ENCODE measurements at places on chromosomes 11 and 22.
A peak's percentile ranks its signal among the peaks of the same experiment; 100 is the strongest.

- no peak for DNase-seq
Measured at GRCh38 chr11:83185767-83186166, 7.7 kb upstream of the ANKRD42 start.

GRCh38 chr11:119694334-119694733 lies 34.7 kb downstream of the NECTIN1 start:
- peak; percentile 57 for DNase-seq

DNA sequence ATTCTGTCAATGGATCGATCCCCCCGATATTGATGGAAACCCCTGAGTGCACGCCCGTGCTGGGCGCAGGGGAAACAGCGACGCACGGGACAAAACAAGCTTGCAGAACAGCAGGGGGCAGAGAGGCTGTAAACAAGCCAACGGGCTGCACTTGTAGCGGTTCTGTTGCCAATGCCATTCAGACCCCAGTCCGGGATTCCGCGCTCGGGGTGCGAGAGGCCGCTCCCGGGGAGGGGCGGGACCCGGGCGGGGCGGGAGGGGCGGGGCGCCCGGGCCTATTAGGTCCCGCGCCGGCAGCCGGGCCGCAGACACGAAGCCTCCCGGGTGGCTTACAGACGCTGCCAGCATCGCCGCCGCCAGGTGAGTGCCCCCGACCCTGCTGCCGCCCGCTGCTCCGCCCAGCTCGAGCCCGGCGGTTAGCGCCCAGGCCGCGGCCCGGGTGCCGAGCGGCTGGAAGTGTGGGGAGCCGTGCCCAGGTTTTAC lies at the start of gene BIK:
TSS of gene BIK (plus strand) at position 307 of the 483 bp plus-strand sequence. CDS start 13,273 bp downstream, outside the sequence.
- DNase-seq, result peak; percentile 91

- no peak for DNase-seq
Measured at GRCh38 chr22:45169591-45170466, 6.1 kb downstream of the NUP50 start.

GRCh38 chr22:41964112-41964491 lies 5.1 kb upstream of the SEPTIN3 start:
- DNase-seq, result no peak

GRCh38 chr11:115871161-115871760 lies 367.0 kb upstream of the CADM1 start:
- no peak for DNase-seq

- no peak for DNase-seq
Measured at GRCh38 chr11:127105593-127106541, 105.3 kb upstream of the KIRREL3 start.

DNA sequence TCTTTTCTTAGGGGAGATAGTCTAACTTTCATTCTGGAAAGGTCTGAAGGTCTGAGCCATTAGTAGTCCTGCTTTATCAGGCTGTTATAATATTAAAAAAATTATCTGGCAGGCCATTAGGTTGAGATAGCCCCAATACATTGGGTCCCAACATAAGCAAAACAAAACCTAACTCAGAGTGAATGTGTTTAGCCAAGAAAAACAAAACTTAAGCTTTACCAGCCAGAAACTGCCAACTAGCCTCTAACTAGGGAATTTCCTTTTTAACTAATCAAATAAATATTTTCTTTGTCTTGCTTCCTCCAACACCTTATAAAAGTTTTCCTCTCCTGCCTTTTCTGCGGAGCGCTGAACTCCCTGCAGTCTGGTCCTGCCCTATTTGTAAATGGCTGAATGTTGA lies 1137.7 kb upstream of the CNTN5 start:
- no peak for DNase-seq

DNA sequence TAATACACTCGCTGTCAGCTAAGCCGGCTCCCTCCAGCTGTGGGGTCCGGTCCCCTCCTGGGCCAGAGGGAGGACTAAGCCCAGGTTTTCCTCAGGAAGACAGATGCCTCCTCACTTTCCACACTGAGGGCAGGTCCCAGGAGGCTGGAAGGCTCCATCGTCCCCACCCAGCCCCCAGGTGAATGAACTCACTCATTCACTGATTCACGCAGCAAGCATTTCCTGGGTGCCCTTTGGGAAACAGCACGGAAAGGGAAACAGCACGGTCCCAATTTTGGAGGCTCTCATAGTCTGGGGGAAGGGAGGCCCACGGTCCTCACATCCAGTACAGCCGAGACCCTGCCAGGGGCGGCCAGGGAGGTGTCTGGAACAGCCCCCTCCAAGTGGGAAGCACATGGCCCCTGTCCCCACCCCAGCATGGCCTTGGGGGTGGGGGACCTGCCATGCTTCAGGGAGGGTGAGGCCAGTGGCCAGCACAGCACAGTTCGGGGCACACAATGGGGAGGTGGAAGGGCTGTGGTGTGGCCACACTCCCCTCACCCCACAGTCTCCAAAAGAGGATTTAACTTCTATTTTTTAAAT lies 9.3 kb upstream of the TH start:
- DNase-seq, result no peak

GRCh38 chr11:86993031-86993430 lies 37.8 kb upstream of the FZD4 start:
- no peak for DNase-seq

GRCh38 chr22:36461665-36462649 lies 19.5 kb downstream of the TXN2 start:
- no peak for DNase-seq

DNA sequence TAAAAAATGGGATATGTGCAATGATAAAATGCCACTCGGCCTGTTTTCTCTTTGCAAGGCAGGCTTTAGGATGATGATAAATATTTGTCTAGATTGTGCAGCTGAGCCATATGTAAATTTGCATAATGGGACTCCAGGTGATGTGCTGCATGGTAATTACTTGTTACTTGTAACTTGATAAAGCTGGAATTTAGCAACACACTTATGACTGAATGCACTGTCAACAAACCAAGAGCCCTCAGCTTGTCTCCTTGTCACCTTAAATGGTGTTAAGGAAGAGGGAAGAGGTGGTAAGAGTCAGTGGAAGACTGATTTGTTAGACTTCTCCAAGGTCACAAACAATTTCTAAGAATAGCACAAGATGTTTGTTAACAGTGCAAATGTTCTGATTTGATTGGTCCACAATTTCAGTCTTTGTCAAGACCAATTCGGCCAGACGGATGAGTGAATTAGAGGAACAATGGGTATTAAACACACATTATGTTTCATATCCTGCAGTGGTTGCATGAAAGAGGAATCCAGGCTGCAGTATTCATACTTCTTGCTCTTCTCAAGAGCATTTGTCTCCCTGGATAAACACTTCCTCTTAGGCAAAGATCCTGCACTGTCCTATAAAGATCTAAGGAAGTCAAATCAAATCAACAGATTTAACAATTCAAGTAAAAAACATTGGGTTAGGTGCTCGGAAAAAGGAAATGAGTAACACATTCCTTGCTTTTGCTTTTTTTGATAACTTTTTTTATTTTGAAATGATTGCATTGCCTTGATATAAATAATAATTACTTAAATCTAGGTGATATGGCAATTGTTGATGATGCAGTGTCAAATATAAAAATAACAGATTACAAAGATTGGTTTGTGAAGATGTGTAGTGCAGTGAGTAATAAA lies 448.3 kb upstream of the DDI1 start:
- no peak for DNase-seq

GRCh38 chr11:91141655-91142054 lies 918.8 kb upstream of the CHORDC1 start:
- no peak for DNase-seq

DNA sequence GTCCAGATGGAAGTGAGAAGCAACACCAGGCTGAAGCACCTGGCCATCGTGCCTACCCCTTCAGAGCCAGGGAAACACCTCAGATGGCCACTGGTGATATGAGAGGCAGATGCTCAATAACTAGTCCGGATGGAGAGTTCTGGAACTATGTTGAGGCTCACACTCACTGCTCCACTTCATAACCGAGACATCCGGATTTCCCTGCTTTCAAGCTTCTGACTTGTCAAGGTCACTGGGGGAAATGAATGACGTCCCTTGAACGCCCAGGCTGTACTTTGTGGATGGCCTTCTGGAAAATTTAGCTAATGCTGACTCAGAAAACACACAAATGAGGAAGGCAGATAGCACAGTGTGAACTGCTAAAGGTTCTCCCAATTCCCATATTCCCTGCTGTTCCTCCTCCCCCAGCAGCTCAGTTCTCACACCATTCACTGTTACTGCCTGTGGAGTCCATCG lies at the start of gene LYVE1:
TSS of gene LYVE1 (minus strand) at position 180 of the 456 bp plus-strand sequence. CDS start at position 47, 133 bp downstream.
- DNase-seq, result no peak

DNA sequence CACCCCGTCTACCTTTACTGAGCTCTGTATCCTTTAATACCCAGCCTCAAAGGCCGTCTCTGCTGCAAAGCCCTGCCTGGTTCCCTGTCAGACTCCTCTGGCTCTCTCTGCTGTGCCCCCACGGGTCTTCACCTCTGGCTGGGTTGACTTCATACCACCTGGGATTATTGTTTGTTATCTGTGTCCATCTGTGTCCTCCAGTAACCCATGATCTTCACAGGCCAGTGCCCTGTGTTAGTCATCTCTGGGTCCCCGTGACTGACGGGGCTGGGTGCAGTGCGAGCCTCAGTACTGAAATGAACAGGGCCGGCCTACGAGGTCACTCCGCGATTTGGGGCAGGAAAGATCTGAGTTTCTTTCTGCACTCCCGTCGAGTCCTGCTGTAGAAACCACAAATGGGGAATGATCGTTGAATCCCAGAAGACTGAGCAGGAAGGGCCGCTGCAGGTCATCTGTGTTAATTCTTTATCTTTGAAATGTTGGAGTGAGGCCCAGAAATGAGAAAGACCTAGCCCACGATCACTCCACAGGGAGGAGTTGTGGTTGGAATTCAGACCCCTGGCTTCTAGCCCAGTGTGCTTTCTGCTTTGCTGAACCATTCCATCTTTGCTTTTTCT lies 12.3 kb upstream of the TUB start:
- no peak for DNase-seq

GRCh38 chr11:30474151-30474954 lies 111.8 kb downstream of the MPPED2 start:
- peak; percentile 5 for DNase-seq

- peak; percentile 50 for DNase-seq
Measured at GRCh38 chr11:64268893-64269539, 15.4 kb downstream of the BAD start.

DNA sequence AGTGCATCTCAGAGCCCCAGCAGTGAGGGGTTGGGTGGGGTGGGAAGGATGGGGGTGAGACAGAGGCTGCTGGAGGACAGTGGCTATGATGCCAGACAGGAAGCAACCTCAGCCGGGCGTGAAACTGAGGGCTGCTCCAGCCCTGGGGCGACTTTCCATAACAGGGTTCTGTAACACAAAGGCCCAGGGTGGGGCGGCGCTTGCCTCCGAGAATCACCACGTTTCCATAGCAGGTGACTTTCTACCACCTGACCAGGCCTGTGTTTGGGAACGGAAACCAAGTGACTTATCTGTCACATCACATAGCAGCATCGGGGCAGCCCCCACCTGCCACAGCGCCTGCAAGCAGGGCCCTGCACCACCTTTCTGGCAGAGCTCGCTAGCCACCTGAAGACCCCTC lies 85.8 kb downstream of the TRMU start:
- DNase-seq, result no peak

DNA sequence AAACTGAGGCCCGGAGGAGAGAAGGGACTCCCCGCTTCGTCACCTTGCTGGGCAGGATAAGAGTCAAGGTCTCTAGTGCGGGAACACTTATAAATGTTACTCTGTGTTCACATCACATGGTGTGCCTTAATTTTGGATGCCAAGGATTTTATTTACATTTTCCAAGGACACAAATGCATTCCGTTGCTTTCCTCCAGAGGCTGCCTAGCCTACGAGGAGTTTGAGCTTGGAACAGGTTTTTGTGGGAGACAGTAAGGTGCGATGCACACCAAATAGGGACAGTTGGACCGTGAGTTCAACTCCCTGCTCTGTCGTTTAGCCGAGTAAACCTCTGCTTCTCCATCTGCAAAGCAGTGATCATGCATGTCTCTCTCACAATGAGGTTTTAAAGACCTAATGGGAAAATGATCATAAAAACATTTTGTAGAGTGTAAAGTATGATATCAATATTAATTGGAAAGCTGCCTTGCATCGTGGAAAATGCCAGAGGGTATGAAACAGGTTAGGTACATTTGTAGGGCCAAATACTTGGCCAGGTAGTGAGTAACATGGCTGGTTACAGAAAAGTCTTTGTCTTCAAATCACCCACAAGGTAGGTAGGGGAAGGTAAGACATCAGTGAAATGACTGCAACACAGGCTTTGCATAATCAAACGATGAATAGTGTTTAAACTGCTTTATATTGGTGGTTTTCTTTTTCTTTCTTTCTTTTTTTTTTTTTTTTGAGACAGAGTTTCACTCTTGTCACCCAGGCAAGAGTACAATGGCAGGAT lies 61.8 kb downstream of the ST3GAL4 start:
- DNase-seq, result no peak

- DNase-seq, result peak; percentile 90
Measured at GRCh38 chr22:50530877-50531545, 1.2 kb upstream of the TYMP start.

DNA sequence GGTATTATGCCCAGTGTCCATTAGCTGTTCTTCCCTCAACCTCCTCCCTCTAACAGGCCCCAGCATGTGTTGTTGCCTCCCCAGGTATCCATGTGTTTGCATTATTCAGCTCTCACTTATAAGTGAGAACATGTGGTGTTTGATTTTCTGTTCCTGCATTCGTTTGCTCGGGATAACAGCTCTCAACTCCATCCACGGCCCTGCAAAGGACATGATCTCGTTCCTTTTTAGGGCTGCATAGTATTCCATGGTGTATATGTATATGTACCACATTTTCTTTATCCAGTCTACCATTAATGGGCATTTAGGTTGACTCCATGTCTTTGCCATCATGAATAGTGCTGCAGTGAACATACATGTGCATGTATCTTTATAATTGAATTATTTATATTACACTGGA lies 82.8 kb downstream of the PRMT3 start:
- no peak for DNase-seq

DNA sequence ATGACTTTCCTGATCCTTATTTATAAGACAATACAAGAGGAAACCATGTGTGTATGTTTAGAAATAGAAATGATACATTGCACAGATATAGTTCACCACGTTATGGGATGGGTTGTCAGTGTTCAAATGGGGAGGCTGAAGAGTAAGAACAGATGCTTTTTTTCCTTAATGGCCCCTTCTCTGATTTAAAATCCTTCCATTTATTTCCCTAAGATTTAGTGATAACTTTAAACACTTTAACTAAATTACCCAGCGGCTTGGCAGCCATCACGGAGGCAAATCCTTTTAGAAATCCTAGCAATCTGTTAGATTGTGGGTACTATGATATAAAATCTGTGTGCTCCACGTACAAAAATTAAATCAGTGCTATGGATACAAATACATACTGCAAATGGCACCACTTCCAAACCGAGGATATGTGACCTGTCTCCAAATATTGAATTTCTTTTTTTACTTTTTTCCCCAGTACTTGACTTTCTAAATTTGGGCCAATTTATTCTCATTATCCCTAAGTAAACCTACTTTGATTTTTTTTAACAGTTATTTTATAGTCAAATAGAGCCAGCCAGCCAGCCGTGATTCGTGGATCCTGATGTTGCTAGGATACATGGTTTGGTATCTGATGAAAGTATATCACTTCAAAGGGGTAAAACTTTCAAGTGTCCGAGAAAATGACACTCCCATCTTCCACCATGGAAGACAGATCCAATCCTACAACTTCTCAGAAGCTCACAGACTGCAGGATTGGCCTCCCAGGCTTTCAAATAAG lies 46.1 kb downstream of the BDNF start:
- no peak for DNase-seq

Measured in NAMALWA (cell line).